ENCODE measurements at places on chromosomes 16 and 17. TPM values are rescaled to one million over a fixed set of nuclear protein-coding genes. Genes with fewer than 3 reads are reported as not detected.

DNA sequence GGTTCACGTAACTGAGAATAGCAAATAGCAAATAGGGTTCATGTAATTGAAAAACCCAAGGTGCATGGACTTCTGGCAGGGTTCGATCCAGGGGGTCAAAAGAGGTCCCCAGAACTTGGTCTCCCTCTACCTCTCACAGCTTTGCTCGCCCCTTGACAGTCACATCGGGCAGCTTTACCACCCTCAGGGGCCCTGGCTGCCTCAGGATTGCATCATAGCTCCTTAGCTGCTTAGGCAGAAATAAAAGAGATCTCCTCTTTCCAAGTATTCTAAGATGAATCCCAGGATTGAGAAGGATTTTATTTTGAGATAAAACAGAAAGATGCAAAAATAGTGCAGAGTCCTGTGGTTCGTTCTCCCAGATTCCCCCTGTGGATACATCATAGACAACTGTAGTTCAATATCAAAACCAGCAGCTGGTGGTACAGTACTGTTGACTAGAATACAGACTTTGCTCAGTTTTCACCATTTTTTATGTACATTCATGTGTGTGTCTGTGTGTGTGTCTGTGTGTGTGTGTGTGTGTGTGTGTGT, 12.8 kb downstream of the ADGRG3 start:
- no peak overlapping the region for H3K4me3 ChIP-seq
- no peaks in the 10 kb centered on the region for H3K27me3 ChIP-seq
- no peak for DNase-seq
- peaks cover 8% of the 10 kb centered on the region for H3K4me1 ChIP-seq

GRCh38 chr16:86522634-86523033, 12.3 kb downstream of the FOXF1 start:
- peaks cover 45% of the 10 kb centered on the region for H3K27me3 ChIP-seq
- H3K36me3 ChIP-seq: no peaks in the 10 kb centered on the region
- DNase-seq: no peak
- H3K4me1 ChIP-seq: peaks cover 21% of the 10 kb centered on the region

Gene KRT39
- not detected for polyA plus RNA-seq

Gene KRT13
- polyA plus RNA-seq: 12,460 TPM

Gene SPATA32
- polyA plus RNA-seq: not detected

Gene OR1F1
- polyA plus RNA-seq: not detected

Gene HEATR9
- polyA plus RNA-seq: not detected

Gene CIITA
- polyA plus RNA-seq: 18.4 TPM

Gene AURKB
- polyA plus RNA-seq: 24.9 TPM

Gene KRTAP4-1
- polyA plus RNA-seq: not detected

Gene ZNF768
- 33.2 TPM for polyA plus RNA-seq

Gene SARM1
- 4.6 TPM for polyA plus RNA-seq
